Central memory CD8-positive, alpha-beta T cell (primary cell): ENCODE measurements at places on chromosomes 11 and 22.

- no peak for DNase-seq
Measured at GRCh38 chr22:40585310-40585751, 51.2 kb downstream of the MRTFA start.

GRCh38 chr22:45465633-45466032 is 37.0 kb upstream of the FBLN1 start:
- DNase-seq: no peak

DNA sequence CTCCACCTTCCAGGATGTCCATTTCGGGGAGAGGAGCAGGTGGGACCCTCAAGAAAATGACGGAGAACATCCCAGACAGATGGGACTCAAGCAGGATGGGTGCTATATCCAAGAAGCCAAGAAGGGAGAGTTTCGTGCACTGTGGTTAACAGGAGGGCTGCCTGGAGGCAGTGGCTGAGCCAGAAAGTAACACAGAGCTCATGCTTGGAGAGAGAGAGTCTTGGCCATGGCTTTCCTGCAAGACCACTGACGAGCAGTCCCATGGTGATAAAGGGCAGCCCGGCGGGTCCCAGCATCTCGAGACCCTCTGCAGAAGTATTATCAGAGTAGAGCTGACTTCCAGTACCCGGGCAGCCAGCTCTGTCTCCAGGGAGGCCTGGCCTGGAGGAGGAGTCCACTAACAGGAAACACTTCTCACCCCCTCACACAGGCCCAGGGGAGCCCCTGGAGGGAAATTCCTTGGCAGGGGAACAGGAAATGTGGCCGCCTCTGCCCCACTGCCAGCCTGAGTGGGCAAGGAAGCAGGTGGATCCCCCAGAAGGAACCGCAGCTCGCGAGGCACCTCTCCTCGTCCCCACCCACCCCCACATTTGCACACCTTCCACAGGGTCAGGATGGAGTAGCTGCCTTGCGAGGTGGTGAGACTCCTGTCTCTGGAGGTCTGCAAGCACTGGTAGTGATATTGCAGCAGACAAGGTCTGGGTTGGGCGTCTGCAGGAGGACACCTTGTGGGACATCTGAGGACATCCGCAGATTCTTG is 32.2 kb downstream of the CYTH4 start:
- DNase-seq: no peak

- no peak for DNase-seq
Measured at GRCh38 chr11:70771099-70771885, 373.0 kb downstream of the CTTN start.

- no peak for DNase-seq
Measured at GRCh38 chr11:87425391-87425790, 387.7 kb downstream of the TMEM135 start.

DNA sequence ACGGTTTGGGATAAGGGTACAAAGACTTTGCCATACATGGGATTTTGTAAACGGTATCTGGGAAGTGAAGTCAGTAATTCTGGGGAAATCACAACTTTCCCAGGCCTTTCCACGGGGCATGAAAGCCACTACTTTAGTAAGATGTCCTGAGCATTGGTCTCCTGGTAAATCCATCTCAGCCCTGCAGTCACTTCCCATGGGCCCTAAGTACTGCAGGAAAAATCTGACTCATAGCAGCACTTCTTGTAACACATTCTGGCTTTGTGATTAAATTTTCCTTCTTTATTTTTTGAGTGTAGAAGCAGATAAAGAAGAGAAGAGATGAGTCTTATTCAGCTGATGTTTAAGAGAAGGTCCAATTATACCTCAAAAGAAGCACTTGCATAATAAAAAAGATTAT is 67.6 kb downstream of the BLID start:
- no peak for DNase-seq

- no peak for DNase-seq
Measured at GRCh38 chr11:99893811-99894210, 793.3 kb upstream of the ARHGAP42 start.

GRCh38 chr11:76836613-76837291 is 24.0 kb upstream of the ACER3 start:
- no peak for DNase-seq

- DNase-seq: no peak
Measured at GRCh38 chr11:44083906-44084305, 11.6 kb upstream of the EXT2 start.

DNA sequence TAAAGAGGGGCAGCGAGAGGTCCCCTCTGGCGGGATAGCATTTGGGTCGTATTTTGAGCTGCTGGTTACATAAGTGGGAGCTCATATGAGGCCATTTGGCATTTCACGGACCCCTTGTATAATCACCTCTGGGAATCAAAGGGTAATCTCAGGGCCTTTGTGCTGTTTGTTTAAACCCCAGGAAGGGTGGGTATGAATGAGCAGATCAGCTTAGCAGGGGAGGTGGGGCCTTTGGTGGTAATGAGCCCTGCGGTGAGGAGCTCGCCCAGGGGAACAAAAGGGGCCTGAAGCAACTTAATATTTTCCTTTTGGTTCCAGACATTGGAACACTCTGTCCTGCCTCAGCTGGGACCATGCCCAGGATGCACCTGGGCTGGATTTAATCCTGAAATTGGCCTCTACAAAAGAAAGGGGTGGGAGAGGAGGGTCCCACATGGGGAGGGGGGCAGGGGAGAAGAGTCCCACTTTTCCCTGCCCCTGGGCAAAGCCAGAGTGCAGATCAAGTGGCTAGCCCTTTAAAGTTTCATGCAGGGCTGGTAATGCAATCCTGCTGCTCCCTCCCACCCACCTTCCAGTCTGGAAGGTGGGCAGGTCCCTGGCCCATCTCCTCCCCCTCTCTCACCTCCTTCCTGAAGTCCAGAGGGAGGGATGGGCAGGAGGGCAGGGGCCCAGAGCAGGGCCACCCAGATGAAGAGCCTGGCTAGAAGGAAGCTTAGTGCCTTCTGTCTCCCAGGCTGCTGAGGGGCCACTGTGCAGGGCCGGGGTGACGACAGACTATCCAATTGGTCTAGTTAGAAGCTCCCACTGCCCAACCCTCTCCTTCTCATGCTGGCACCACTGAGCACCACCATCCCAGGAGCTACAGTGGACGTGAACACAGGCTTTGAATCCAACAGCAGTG is 10.5 kb downstream of the TSKU start:
- no peak for DNase-seq

DNA sequence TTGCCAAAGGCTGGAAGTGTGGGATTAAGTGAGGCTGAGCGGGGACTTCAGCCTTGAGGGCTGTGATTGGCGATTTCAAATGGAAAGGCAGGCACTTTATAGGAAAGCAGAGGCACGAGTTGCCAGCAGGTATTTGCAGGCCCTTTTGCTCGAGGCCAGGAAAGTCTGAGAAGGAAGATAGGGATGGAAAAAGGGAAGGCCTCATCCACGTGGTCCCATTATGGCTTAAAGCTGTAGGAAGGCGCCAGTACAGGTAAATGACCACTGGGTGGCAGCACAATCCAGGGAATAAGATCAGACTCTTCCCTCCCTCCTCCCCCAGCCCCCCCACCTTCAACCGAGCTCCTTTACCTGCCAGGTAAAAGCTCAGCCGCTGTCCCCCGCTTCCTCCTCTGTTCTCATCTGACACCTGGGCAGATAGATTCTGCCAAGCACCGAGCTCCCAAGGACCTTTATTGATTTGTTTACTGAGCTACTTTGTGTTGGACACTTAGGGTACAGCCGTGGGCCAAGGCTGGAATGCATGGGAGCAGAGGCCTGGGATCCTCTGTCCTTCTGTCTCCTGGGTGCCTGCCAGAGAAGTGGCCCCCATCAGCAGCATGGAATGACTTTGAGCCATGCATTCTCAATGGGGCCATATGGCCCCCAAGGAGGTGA is 7.5 kb downstream of the P2RX3 start:
- peak; percentile 25 for DNase-seq
